ENCODE measurements at places on chromosomes 13 and 19. TPM values are rescaled to one million over a fixed set of nuclear protein-coding genes. Genes with fewer than 3 reads are reported as not detected.

CASP14 gene
- total RNA-seq, result not detected

DIRAS1 gene
- total RNA-seq, result 0.45 TPM

SLC25A41 gene
- 0.27 TPM for total RNA-seq

ZNF333 gene
- 39.3 TPM for total RNA-seq

UGGT2 gene
- 44.9 TPM for total RNA-seq

FLT3 gene
- 0.22 TPM for total RNA-seq

CCDC194 gene
- total RNA-seq, result 0.62 TPM

TMEM255B gene
- total RNA-seq, result 34.8 TPM

ZNF880 gene
- 25.9 TPM for total RNA-seq

KASH5 gene
- not detected for total RNA-seq

CEACAM8 gene
- total RNA-seq, result 1.3 TPM

DCT gene
- total RNA-seq, result 0.94 TPM

CSNK1G2 gene
- 51.6 TPM for total RNA-seq

C1QTNF9 gene
- total RNA-seq, result 2.4 TPM

ARL11 gene
- 1.1 TPM for total RNA-seq

CGB5 gene
- not detected for total RNA-seq

ANKRD27 gene
- total RNA-seq, result 37.9 TPM

HSPB6 gene
- 79.7 TPM for total RNA-seq

STOML3 gene
- not detected for total RNA-seq

FCAR gene
- total RNA-seq, result 5.2 TPM

ADGRE2 gene
- 4.9 TPM for total RNA-seq

GSX1 gene
- not detected for total RNA-seq

KCNN1 gene
- 1.4 TPM for total RNA-seq

VAV1 gene
- 12.7 TPM for total RNA-seq

CEACAM19 gene
- total RNA-seq, result 23.4 TPM

B3GNT8 gene
- total RNA-seq, result 6.1 TPM

ATP4A gene
- total RNA-seq, result not detected

FEM1A gene
- total RNA-seq, result 7.5 TPM

CNN1 gene
- 35.7 TPM for total RNA-seq

PDX1 gene
- not detected for total RNA-seq

ANGPTL4 gene
- total RNA-seq, result 9.2 TPM

HTR2A gene
- total RNA-seq, result 0.09 TPM

GFY gene
- not detected for total RNA-seq

ZNF575 gene
- 5.3 TPM for total RNA-seq

Measured in sciatic nerve (tissue), 2 donors.